ENCODE measurements at places on chromosomes 2 and 18.

DNA sequence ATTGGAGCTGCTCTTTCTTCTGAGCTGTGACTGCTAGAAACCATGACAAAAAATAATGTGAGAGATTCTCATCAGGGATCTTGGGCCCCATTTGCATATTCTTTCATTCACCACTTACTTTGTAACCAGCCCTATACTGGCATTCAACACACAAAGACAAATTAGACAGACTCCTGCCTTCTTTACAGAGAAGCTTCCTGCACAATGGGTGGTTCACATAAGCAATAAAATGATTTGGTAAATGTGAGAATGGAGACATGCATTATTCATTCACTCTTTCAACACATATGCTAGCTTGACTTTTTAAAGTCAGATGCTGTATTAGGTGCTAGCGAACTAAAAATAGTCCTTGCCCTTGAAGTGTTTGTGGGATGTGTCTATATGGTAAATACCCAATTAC is 174.4 kb downstream of the NCKAP5 start:
- no peak for DNase-seq

DNA sequence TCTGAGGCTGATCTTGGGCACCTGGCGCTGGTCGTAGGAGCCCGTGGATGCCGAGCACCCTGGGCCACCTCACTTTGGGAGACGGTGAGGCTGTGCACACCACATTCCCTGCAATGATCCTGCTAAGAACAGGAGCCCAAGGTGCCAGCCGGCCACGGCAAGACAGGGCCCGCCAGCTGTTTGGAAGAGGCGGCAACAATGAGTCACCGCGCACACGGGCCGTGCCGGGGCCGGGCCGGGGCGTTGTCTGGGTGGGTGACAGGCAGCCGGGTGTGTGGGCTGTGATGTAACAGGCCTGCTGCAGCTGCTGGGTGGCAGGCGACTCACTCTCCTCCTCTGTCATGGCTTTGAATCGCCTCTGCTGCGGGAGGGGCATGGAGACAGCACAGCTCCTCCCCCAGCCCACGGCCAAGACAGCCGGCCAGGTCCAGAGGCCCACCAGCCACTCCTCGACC is 49.7 kb upstream of the ODC1 start:
- peak; percentile 27 for DNase-seq

GRCh38 chr18:10009321-10010144 is 95.7 kb downstream of the VAPA start:
- DNase-seq: no peak

- no peak for DNase-seq
These were observed 69.1 kb upstream of the CTLA4 start for GRCh38 chr2:203798296-203799087.

DNA sequence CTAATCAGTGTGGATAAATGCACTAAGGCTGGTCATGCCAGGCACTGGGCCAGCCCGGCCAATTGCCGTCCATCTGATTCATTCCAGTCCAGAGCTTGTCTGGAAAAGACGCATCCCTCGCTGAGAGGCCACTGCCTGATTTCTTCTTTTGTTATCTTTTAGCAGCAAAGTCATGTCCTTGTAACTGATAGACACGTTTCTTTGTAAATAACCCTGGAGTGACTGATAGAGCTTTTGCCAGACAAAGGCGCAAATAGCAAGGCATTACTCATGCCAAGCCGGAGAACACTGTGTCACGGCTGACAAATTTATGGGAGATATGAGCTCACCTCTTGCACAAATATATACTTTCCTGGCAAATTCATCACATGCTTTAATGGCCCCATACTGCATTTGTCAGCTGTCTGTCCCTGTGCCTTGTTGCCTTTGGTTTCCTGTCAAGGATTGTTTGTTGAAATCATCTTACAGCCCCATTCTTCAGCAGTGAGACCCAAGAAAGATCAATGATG is 164.4 kb downstream of the ETAA1 start:
- no peak for DNase-seq

- no peak for DNase-seq
These were observed 97.8 kb downstream of the B3GNT2 start for GRCh38 chr2:62293490-62294271.

- DNase-seq: no peak
These were observed 52.3 kb downstream of the ZNF521 start for GRCh38 chr18:25299426-25300300.

- no peak for DNase-seq
These were observed 84.3 kb downstream of the COPS8 start for GRCh38 chr2:237170020-237170419.

- no peak for DNase-seq
These were observed 132.7 kb upstream of the CTAGE1 start for GRCh38 chr18:22550366-22550765.
